ENCODE measurements at places on chromosomes 6 and 20.
A peak's percentile ranks its signal among the peaks of the same experiment; 100 is the strongest.

DNA sequence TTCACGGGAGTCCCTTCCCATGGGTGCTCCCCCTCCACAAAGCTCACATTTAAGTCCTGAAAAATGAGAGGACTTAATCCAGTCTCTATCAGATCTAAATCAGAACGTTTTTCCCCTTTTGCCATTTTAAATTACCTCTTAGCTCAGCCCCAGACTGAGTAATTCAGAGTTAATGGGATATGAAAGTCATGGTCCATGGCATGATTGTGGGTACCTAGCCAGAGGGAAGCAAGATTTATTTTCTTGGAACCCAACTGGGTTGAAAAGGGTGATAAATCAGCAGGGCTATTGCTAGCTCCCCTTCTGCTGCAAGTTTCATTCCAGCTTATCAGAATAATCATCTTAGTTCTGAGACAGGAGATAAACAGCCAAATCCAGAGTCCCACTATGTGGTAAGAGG, 320.2 kb upstream of the CHD6 start:
- peak; percentile 29 for DNase-seq

GRCh38 chr20:35912881-35913280, 41.4 kb downstream of the SCAND1 start:
- DNase-seq = no peak

GRCh38 chr20:3084283-3084985, at the start of gene AVP:
TSS of gene AVP (minus strand) at chr20:3084724. CDS start at chr20:3084674, 50 bp downstream.
- no peak for DNase-seq

GRCh38 chr6:146868671-146869209, 270.0 kb downstream of the ADGB start:
- no peak for DNase-seq

DNA sequence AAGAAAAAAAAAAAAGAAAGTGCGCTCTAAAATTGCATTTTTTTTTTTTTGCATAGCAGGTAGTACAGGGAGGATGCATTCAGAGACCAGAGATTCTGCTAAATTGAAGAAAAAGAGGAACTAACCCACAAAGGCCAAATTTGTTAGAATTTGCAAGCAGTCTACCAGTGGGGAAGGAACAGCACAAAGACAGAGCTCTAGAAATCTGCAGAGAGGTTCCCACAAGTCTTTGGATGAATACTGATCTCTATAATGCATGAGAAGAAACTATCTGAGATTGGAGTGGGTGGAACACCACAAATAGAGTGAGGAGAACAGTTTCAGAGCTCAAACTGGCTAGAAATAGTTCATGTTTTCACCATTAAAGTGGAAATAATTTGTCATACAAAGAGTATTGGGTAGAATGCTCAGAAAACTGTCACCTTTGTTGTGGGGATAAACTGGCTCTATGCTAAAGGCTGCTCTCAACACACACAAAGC, 79.6 kb upstream of the AHI1 start:
- DNase-seq = no peak

DNA sequence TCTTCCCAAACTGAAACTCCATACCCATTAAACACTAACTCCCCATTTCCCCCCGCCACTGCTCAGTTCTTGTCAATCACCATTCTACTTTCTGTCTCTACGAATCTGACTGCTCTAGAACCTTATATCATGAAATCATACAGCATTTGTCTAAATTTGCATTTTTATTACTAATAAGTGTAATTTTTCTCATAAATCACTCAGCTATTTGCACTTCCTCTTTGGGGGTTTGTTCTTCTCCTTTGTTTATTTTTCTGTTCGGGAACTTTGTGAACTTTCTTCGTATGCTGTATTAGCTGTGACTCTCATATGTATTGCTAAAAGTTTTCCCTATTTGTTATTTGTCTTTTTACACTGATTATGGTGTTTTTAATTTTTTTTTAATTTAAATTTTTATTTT, 152.2 kb downstream of the SLC16A10 start:
- no peak for DNase-seq

DNA sequence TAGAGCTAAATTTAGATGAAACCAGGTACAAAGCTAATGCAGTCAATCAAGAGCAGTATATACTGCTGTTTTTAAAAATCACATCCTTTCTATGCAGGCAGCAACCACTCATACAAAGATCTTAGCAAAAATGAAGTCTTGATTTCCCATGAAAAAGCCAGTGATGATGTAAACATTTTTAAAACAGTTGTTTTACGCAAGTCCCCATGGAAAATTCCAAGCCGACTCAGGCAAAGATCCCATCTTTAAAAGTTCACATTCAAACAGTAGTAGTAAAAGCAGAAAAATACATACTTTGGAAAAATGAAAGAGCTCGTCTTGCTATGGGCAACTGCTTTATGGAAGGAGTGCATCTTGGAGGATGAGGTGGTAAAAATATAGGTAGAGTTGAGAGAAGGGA, 84.0 kb downstream of the RCAN2 start:
- no peak for DNase-seq

DNA sequence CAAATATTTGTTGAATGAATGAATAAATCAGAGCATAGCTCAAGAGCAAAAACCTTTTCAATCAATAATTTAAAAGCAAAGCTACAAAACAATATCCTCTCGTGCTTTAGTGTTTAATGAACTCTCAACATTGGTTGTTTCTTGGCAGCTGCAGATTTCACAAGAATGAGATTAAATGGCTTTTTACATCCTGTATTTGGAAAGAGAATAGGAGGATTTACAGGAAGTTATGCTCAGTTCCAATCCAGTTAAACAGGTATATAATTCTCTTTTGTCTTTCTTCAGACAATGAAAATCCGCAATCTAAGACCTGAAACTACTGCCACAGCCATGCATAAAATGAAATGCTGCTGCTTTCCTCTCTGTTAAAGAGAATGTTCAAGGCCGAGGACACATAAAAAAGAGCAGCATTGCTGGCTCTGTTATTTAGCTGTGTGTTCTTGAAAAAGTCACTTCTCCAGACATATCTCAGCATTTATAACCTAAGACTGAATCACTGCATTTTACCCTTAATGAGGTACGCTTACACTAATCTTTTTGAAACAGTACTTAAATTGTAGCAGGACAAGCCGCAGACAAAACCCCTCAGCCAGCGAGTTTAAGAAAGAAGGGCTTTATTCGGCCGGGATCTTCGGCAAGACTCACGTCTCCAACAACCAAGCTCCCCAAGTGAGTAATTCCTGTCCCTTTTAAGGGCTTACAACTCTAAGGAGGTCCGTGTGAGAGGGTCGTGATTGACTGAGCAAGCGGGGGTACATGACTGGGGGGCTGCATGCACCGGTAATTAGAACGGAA, 3.6 kb downstream of the C6orf52 start:
- peak; percentile 60 for DNase-seq

- no peak for DNase-seq
These were observed 140.1 kb upstream of the SPACA1 start for GRCh38 chr6:87907521-87907920.

GRCh38 chr6:13992417-13993055, 67.8 kb downstream of the RNF182 start:
- DNase-seq = no peak

DNA sequence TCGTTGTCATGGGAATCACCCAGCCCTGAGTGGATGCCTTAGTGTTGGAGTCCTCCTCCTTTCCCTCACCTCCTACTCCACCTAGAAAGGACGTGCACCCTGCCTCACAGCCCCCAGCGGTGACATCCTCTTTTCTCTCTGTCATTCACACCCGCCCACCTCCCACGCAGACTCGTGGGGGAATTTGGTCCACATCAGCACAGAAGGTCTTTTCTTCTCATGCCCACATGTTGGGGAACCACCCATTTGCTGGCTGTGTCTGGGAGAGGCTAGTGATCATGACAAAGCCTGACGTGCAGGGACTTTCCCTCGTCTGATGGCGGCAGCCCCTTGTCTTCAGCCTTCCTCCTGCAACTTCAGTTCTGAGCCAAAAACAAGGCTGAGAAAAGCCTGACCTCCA, 96.0 kb upstream of the CNKSR3 start:
- no peak for DNase-seq

DNA sequence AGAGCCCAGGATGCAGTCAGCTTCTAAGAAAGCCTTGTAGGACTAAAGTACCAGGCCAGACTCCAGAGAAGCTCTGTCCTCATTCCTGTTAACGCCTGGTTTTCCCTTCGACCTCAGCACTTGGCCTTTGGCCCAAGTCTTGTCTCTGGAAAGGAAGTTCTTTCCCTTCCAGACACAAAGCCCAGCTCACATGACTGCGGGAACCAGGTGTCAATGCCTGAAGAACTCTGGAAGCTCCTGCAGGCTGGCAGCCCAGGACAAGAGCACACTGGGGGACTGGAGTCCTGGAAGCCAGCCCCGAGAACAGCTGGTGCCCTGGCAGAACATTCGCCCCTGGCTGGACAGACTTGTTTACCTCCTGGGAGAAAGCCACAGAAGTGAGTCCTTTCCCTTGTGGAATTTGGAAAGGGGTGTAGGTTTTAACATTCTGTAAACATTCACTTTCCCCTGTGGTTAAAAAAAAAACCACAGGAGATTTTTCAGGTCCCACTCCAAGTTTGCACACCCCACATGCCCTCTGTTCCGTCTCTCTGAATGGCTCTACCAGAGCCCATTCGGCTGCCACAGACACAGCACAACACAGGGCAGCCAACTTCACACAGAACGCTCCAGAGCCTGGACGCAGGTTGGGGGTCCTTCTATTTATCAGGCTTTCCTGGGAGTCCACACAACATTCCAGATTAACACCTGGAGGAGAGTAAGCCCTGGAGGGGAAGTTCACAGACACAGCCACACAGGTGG, 18.1 kb downstream of the ACSS1 start:
- no peak for DNase-seq

DNA sequence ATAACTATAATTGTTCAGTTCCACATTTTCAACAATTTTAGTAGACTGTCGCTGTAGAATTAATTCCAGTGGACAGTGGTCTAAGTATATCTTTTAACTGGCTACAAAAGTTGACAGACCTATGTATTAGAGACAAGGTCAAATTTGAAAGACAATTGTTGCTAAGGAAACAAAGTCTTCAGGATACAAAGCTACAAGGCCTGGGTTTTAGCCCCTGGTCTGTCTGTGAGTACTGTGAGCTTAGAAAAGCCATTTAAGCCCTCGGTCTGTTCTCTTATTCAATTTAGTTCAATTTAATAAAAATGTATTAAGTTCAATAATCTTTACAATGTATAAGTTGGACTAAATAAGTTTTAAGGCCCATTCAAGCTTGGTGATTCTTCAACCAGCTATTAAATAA, 352.5 kb downstream of the HDGFL1 start:
- no peak for DNase-seq

DNA sequence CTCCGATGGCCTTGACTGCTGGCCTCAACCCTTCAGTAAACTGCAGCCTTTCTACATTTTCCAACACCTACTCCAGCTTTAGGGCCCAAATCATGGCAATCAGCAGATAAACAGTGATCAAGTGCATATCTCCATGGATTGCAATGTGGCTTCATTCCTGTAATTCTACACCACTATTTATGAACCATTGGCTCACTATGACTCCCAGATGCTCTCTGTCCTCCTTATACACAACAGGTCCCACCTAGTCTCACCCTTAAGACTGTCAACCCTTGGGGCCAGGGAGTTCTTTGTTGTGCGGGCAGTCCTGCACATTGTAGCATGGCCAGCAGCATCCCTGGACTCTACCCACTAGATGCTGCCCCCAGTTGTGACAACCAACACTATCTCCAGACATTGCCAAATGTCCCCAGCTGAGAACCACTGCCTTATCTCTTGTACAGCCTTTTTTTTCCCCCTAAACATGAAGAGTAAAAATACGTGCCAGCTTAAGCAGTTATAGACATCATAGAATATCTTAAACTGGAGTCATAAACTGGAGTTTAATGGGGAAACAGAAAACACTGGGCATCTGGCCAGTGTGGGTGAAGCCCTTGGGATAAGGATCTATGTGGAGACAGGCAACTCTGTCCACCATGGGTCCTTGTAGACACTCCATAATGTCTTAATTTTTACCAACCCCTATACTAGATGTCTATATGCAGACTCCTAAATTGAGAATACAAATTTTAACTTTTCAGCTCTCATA, 21.1 kb downstream of the MRPL14 start:
- no peak for DNase-seq

GRCh38 chr6:25481267-25481666, 170.7 kb upstream of the SCGN start:
- DNase-seq = no peak

GRCh38 chr20:15882553-15882952, 690.7 kb downstream of the KIF16B start:
- no peak for DNase-seq

DNA sequence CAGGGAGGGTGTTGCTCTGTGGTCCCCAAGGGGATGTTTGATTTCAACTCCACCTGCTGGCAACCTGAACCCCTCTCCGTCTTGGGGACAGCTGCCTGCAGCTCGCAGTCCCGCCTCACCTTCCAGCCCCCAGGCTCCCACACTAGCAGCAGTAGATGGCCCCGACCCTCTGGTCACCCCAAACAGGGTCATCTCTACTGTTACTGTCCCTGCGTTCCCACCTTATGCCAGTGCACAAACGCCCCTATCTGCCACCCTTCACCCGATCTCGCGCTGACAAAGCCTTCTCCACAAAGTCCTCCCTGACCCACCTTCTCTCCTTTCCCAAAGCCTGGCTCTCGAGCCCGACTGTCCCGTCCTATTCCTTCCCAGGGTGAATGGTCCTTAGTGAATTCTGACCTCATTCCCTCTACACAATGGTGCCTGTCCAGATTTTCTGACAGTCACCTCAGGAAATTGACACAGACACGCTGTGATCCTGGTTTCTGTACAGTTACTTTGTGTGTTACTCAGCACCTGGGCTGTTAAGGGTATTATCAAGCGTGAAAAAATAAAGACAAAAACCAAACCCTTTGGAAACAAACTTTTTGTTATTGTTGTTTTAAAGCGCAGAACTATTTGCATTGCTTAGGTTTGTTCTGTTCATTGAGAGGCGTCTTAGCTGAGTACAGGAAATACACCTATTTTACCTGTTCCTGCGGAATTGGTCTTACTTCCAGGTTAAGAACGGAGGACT, 728 bp downstream of the FUT9 start:
- DNase-seq = no peak

DNA sequence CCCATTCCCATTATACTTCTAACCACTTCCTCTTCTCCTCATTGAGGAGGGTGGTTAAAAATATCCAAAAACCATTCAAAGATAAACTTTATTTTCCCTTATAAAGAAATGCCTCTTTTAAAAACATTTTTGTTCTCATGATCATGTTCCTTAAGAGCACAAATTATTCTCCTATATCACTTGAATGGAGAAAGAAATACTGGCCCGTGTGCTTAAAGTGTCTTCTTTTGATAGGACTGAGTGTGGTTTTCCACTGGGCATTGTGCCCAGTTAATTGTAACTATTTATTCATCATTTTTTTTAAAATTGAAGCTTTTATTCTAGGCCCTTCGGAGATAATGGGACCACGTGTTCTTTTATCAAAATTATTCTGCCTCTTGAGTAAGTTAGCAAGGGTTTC, 871.5 kb downstream of the QKI start:
- no peak for DNase-seq

DNA sequence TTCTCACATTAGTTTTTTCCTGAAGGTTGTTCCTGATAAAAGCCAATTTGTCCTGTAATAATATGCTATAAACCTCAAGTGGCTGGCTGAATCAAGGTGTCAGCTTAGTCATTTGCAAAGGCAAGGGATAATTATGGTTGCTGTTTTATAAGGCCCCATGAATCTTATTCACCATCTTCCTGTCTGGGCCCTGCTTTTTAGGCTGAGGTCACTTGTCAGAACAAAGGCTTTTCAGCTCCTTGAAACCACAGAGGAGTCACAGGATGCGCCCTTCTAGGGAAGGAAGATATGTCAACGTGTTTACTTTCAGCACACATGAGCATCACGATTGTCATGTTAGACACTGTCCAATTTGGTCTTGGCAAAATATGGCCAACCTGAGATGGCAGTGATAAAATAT, 64.8 kb upstream of the NAA20 start:
- no peak for DNase-seq

- DNase-seq = no peak
These were observed 10.3 kb upstream of the PDYN start for GRCh38 chr20:2004171-2004570.

- DNase-seq = no peak
These were observed 43.1 kb downstream of the SUN5 start for GRCh38 chr20:32960849-32961731.
